Stimulated activated CD4-positive, alpha-beta T cell treated with anti-CD3 and anti-CD28 coated beads, Interleukin-2, amount 100 ng/mL, for 24 hours (primary cell): ENCODE measurements at places on chromosomes 7 and 10.

GRCh38 chr7:4225881-4226523, 456.1 kb upstream of the FOXK1 start:
- no peak for DNase-seq

GRCh38 chr7:13126347-13126746, 438.9 kb downstream of the ARL4A start:
- no peak for DNase-seq

- DNase-seq, result no peak
Observed at GRCh38 chr10:120962756-120963593, 111.8 kb downstream of the WDR11 start.

- DNase-seq, result no peak
Observed at GRCh38 chr7:24283897-24284698, at the start of gene NPY. TSS of gene NPY (plus strand) at chr7:24284190. CDS start at chr7:24285241, 1,051 bp downstream.

DNA sequence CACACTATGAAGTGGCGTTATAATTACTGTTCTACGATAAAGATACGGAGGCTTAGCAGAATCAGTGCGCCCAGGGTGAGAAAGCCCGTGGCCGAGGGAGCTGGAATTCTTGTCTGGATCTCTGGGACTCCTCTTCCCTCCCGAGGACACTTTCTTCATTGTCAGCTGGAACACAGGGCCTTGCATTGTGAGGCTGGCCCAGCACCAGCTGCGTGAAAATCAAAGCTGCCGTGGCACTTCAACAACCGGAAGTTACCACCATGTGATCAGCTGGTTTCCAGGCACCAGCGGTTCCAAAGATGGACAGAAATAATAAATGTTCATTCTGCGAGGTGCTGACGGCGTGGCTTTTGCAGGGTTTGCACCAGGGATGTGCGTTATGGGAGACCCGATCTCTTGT, 234.0 kb upstream of the PITRM1 start:
- DNase-seq, result no peak

DNA sequence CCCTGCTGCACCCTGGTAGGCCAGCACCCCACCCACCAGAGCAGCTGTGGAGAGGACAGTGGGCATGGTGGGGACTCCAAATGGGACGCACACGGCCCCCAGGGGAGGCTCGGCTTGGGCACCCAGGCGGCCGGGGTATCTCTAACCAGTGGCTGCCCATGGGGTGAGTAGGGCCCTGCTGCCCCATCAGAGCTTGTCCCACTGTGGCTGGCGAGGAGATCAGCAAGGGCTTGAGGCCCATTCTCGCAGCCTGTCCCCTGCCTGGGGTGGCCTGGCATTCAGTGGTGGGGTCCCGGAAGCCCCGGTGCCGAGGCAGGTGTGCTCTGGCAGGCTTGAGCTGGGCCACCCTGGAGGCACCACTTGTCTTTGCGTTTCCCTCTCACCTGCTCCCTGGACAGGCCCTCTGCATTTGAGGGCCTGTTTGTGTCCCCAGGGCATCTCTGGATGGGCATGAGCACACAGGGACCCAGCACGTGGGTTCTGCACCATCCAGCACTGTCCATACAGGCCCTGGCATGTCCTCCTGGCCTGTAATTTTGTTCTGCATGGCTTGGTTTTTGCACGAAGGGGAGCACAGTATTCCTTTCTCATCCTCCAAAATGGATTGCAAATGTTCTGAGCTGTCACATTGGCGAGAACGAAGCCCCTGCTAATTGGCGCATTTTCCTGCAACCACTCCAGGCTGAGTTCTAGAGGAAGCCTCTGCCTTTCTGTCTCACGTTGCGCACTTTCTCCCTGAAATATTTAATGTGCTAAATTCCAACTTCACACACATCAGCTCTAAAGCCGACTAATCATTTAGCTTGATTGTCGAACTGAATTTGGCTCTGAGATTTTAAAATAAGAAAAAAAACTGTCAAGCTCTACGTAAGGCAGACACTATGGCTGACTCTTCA, 27.2 kb downstream of the PWWP2B start:
- no peak for DNase-seq

- no peak for DNase-seq
Observed at GRCh38 chr10:91694170-91694794, 61.4 kb upstream of the PPP1R3C start.

- DNase-seq, result no peak
Observed at GRCh38 chr7:76185187-76185896, 16.4 kb upstream of the SRRM3 start.

DNA sequence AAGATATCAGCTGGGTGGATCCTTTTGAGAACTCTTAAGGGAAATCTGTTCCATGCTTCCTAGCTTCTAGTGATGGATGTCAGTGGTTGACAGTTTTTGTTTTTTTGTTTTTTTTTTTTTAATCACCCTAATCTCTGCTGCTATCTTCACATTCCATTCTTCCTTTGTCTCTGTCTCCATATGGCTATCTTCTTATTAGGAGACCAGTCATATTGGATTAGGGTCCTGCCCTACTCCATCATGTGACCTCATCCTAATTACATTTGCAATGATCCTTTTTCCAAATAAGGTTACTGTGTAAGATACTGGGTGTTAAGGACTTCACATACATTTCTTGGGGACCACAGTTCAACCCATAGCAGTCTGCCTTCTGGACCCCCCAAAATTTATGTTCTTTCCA, 69.7 kb downstream of the MLLT10 start:
- DNase-seq, result no peak

DNA sequence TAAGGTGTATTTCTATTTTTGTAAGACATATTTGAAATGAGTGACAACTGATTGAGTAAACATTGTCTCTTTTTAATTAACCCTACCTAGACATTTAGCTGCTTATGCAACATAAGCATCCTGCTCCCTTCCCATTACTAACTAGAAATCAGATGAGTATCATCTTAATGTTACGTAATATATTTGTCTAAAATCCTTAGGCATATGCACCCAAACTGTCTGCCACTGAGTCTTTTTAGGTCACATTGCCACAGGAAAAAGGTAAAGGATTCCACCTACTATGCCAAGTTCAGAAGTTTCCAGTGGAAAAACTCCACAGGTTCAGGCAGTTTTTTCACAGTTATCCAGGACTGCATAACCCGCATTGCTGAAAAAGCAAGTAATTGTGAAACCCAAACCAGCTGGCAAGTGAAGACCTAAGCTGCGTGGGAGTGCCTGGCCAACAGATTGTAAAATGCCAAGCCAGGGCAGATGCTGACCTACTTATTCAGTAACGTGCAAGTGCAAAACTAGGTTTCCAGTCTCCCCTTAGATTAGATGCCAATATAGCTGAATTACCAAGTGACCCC, 983.7 kb downstream of the GATA3 start:
- no peak for DNase-seq

DNA sequence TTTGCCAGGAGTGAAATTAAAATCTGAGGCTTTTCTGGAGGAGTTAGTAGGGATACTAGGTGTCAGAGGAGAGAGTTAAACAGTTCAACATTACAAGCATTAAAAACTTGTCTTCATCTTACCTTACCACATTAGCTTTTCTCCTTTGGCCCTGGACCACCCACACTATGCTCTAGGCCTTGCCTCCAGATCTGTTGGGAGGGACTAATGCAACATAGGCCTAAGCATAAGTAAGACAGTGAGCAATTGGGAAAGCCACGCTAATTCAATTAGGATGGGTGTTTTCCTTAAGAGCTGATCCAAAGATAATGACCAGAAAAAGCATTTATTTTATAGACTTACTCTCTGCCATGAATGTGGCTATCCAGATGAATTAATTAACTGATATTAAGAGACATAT, 158.9 kb downstream of the ELMO1 start:
- DNase-seq, result no peak

DNA sequence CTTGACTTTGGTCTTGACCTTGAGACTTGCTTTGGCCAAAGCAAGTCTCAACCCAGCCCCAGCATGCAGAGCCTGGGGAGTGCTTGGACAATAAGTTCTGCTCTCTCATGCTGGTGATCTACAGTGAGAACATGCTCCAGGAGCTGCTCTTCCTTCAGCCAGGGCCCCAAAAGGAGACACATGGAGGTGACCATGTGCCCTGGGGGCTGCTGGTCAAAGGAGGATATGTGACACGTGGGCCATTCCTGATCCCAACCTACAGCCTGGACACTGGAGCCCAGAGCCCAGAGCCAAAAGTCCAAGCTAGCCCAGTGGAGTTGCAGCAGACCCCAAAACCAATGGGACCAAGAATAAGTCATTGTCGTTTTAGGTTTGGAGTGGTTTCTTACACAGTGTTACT, 78.2 kb upstream of the CHST15 start:
- DNase-seq, result no peak

GRCh38 chr10:12212454-12212853, 16.5 kb downstream of the CDC123 start:
- DNase-seq, result no peak

DNA sequence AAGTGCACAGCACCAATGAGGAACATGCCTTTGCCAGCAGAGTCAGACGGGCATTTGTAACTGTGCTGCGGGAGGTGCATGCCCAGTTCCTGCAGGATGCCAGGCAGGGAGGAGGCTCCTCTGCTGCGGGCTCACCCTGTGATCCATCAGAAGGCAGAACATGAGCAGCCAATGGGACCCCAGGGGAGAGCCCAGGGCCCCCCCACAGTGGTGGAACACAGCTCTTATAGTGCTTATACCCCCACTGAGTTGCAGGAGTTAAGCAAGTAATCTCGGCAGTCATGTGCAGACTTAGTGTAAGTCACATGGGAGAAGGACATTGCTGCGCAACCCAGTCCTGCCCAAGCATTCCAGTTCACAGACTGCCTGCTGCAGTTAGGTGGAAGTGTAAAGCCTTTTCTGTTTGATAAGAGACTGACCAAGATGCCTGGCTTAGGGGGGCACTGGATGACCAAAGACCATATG, 120.3 kb upstream of the TMEM106B start:
- no peak for DNase-seq

DNA sequence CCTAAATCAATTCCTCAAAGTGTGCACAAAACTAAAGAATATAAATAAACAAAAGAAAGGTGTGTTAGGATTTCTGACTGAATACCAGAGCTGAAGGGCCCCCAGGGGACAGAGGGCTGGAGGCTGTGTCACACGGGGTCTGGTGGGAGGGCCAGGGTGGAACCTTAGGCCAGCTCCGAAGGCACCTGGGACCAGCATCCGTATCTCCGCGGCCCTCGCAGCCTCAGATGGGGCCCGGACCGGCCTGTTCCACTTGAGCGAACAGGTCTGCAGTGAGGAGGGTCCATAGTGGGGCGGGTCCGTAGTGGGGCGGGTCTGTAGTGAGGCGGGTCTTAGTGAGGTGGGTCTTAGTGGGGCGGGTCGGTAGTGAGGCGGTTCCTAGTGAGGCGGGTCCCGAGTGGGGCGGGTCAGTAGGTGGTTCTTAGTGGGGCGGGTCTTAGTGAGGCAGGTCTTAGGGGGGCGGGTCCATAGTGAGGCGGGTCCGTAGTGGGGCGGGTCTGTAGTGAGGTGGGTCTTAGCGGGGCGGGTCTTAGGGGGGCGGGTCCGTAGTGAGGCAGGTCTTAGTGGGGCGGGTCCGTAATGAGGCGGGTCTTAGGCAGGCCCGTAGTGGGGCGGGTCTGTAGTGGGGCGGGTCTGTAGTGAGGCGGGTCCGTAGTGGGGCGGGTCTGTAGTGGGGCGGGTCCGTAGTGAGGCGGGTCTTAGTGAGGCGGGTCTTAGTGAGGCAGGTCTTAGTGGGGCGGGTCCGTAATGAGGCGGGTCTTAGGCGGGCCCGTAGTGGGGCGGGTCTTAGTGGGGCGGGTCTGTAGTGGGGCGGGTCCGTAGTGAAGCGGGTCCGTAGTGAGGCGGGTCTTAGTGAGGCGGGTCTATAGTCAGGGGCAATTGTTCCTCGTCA, 15.1 kb downstream of the GPR146 start:
- no peak for DNase-seq

GRCh38 chr7:66238773-66239466, 33.8 kb downstream of the TPST1 start:
- DNase-seq, result no peak

DNA sequence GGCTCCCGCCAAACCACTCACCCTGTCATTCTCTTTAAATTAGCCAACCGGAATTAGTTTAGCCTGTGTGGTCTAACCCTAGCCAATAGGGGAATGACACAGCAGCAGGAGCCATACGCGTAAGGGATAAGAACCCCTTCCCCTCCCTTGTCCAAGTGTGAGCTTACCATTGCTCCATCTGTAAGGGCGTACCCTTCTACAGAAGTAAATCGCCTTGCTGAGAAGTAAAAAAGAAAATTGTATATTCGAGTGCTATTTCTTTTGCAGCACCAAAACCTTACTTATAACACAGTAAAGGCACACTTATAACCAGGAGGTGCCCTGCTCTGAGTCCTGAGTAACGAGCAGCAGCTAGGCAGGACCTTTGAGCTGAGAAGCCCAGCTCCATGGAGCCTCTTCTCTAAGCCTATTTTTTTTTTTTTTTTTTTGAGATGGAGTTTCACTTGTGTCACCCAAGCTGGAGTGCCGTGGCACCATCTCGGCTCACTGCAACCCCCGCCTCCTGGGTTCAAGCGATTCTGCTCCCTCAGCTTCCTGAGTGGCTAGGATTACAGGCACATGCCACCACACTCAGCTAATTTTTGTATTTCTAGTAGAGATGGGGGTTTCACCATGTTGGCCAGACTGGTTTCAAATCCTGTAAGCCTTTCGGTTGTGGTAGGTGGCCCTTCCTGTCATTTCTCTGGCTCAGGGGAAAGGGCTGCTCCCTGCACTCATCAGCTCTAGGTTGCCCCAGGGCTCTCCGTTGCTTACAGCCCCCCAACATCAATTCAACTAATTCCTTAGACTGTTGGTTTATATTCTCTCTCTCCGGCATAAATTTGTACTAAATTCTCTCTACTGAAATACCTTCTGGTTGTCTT, 73.3 kb downstream of the NSUN6 start:
- DNase-seq, result no peak
